Caudate nucleus (tissue), 63 donors: ENCODE measurements at places on chromosomes 4 and X.

GRCh38 chr4:26751838-26752237 is 108.8 kb upstream of the STIM2 start:
- DNase-seq: no peak

- no peak for DNase-seq
Observed at GRCh38 chr4:37905533-37906169, 14.8 kb downstream of the TBC1D1 start.

DNA sequence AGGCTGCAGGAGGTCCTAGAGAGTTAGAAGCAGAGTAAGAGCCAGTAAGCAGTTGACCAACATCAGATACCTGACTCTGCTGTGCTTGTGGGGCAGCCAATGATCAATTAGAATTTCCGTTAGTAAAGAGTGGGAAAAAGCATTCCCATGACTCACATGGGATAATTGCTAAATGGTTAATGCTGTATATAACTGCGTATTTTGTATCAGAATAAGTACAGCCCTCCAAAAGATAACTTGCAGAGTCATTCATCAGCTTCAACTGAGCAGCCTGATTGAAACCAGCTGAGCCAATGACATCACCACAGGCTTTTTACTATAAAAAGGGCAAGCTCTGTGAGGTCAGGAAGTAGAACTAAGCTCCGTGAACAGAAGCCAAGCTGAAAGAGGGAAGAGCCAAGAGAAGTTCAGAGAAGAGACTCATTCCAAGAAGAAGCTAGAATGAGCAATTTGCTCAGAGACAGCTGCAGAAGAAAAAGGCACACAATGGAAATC is 67.9 kb downstream of the PPP3CA start:
- DNase-seq: no peak

DNA sequence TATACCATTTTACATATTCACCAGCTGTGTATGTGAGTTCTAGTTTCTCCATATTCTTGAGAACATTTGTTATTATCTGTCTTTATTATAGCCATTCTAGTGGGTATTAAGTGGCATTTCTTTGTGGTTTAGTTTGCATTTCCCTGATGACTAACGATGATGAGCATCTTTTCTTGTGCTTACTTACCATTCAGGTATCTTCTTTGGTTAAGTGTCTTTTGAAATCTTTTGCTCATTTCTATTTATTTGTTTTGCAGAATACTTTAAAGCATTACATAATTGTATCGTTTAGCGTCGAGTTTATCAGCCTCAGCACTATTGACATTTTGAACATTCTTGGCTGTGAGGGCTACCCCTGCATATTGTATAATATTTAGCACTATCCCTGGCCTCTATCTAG is 85.4 kb downstream of the FRMPD4 start:
- DNase-seq: no peak

GRCh38 chr4:75686346-75686745 is 13.1 kb upstream of the G3BP2 start:
- no peak for DNase-seq
